Natural killer cell (primary cell): ENCODE measurements at places on chromosomes 2 and 18. TPM values are rescaled to one million over a fixed set of nuclear protein-coding genes. Genes with fewer than 3 reads are reported as not detected.
A peak's percentile ranks its signal among the peaks of the same experiment; 100 is the strongest.

GRCh38 chr2:95159690-95160449 lies at the start of gene ZNF514:
TSS of gene ZNF514 (minus strand) at chr2:95159848. CDS start at chr2:95153253, 6,595 bp downstream.
- DNase-seq: peak; percentile 88

DNA sequence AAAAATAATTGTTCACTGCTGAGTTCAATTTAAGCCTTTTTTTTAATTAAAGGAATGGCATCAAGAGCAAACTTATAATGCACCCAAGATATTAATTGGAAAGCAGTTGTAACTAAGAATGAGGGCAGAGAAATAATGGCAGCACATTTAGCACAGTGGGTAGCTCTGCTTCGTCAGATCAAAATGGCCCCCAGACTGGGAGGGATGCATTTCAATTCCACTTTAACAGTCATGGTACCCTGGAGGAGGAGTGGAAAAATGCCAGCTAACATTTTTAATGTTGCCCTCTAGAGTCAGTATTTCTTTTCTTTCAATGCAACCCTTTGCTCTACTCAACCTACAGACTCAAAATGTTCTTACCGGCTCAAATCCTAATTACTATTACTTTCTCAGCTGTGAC lies 504.8 kb upstream of the SETBP1 start:
- no peak for DNase-seq

AKAIN1 gene
- not detected for total RNA-seq

FBXO48 gene
- total RNA-seq: 1.1 TPM

KHK gene
- 3.7 TPM for total RNA-seq
